ENCODE measurements at places on chromosomes 2 and 18.
A peak's percentile ranks its signal among the peaks of the same experiment; 100 is the strongest.

DNA sequence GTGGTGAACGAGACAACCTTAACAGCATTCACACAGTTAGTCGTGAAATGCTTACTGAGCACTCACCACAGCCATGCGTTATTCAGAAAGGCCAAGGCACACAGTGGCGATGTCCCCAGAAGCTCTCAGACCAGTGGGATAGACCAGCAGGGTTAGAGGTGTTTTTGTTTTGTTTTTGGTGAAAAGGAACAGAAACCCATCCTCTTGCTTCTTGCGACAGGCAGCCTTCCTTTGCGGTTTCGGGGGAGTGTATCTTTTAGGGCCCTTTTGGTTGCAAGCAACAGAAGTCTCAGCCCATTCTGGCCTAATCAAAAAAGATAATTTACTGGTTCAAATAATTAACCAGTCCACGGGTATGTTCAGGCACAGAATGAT lies 4.7 kb downstream of the GNLY start:
- no peak for DNase-seq

- DNase-seq: no peak
Measured at GRCh38 chr18:48803951-48804855, 146.6 kb downstream of the SMAD7 start.

- DNase-seq: no peak
Measured at GRCh38 chr18:74914052-74914591, 294.8 kb downstream of the PTGR3 start.

DNA sequence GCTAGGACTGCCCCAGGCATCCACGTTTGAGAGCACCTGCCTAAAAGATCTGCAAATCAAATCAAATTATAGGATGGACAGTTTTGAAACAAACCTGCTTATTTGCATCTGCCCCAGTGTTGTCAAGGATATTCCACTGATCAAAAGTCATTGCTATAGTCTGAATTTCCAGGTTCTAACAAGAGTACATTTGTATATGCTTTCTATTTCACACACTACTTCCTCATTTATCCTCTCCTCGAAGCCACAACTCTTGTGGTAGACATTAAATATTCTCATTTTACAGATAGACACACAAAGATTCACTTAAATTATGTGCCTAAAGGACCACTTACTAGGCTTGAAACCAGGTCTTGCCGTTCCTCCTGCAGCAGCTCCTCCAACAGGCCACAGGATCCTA lies 11.9 kb upstream of the TET3 start:
- DNase-seq: no peak

- DNase-seq: peak; percentile 10
Measured at GRCh38 chr18:74342416-74343043, 26.9 kb downstream of the C18orf63 start.

All from activated CD4-positive, alpha-beta T cell treated with anti-CD3 and anti-CD28 coated beads, Interleukin-2, amount 50 U/mL, for 24 hours (primary cell).